WTC11 (cell line): ENCODE measurements at places on chromosomes 3 and 15.

- H3K4me3 ChIP-seq = no peak overlapping the region
- H3K4me1 ChIP-seq = peaks cover 72% of the 10 kb centered on the region
- no peaks in the 10 kb centered on the region for H3K36me3 ChIP-seq
- H3K27me3 ChIP-seq = no peaks in the 10 kb centered on the region; the same call in 1 of the 2 replicates
- DNase-seq = no peak
These were observed 19.6 kb downstream of the NR2F2 start for GRCh38 chr15:96349857-96350720.

DNA sequence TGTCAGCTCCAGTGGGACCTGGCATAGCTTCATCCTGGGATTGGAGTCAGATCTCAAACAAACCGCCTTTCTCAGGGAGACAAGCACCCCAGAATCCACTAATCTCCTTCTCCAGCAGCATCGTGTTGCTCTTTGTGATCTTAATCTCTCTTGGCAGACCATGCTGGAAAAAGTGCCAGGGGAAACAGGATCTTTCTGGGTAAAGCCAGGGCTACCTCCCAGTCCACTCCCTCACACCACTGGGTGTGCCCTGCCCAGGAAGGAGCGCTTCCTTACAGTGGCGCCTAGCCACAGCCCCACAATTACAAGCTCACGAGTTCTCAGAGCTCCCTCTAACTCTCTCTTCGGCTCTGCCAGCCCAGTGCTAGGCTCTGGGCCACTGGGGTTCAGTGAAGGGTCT, 32.2 kb downstream of the RPLP1 start:
- no peak for DNase-seq
- peaks cover 5% of the 10 kb centered on the region for H3K36me3 ChIP-seq
- H3K27me3 ChIP-seq = no peaks in the 10 kb centered on the region; the same call in 1 of the 2 replicates
- H3K27ac ChIP-seq = no peak overlapping the region
- no peaks in the 10 kb centered on the region for H3K4me1 ChIP-seq

DNA sequence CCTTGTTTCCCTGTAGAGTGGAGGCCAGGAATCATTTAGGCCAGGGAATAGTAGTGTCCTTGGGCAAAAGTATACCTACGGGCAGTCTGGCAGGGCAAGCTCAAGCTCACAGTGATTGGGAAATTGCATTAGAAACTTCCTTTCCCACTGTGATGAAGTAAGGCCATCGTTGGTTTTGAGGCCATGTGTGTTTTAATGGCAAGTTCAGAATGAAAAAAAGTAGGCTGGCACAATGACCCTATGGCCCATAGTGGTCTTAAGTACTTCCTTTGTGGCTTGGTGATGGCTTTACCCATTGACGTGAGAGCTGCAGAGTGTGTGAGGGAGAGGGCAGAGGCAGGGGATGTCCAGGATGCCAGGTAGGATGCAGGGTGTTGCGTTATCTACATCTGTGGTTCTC, 28.8 kb downstream of the LIMD1 start:
- no peak for DNase-seq
- H3K4me3 ChIP-seq = no peak overlapping the region
- peaks cover 12% of the 10 kb centered on the region; the same call in 1 of the 2 replicates for H3K4me1 ChIP-seq
- H3K27me3 ChIP-seq = no peaks in the 10 kb centered on the region

DNA sequence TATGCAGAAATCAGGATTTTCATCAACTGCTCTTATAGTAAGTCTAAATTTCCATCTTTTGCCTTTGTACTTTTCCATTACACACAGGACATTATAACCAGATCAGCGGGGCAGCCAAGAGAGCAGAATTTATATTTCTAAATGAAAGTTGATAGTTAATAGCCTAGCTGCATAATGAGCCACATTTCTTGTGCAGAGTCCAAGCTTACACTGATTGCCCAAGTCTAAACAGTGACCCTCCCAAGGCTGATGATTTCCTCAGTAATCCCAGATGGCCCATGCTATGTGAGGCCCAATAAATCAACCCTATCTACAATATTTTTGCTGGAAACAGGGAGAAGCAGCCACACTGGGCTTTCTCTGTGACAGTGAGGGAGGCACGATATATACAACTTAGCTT, 475.8 kb upstream of the KCNMB2 start:
- DNase-seq = no peak
- H3K4me1 ChIP-seq = peaks cover 7% of the 10 kb centered on the region
- no peak overlapping the region for H3K4me3 ChIP-seq
- H3K36me3 ChIP-seq = peaks cover 2% of the 10 kb centered on the region

DNA sequence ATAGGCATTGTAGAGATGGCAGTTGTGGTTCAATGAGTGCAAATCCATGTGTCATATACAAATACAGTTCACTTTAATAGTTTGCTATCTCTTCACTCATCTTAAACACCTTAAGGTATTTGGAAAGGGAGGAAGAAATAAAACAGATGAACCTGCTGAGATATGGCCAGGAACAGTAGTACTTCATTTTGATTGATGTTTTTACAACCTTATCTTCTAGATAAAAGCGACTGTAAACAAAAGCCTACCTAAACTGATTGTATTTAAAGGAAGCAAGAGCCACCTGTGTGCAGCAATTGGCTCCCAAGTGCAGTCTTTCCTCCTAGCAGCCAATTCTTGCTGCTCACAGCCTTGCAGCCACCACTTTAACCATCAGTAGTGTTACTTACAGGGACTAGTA, 217.7 kb downstream of the CDIN1 start:
- DNase-seq = no peak
- no peak overlapping the region for H3K27ac ChIP-seq
- H3K36me3 ChIP-seq = peaks cover 5% of the 10 kb centered on the region
- H3K27me3 ChIP-seq = no peaks in the 10 kb centered on the region
- H3K4me3 ChIP-seq = no peak overlapping the region

DNA sequence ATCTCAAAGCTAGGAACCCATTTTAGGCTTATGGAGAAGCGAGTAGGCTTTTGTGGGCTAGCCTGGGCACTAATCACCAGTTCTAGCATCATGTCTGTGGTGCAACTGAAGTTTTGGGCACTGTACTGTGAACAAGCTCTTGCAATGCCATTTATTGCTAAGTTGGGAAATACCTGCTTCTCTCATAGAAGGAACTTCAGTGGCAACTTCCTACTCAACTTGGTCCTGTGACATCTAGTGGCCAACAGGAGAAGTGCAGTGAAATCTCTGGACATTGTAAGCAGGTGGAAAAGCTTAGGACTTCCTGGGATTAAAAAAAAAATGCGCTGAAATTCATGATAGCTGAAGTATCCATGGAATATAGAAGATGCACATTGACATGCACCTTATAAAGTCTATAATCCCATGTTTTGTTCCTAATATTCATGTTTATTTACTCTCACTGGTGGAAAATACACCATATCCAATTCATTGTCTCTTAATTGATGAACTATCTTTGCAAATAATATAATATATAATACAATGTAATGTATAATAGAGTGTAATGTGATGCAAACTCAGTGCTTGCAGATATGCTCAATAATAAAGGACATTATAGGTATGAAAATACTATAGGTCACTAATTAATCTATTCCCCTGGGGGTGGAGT, 6.5 kb upstream of the ALDH1A3 start:
- no peak overlapping the region for H3K4me3 ChIP-seq
- peak; percentile 71 for DNase-seq
- H3K27ac ChIP-seq = no peak overlapping the region
- H3K36me3 ChIP-seq = no peaks in the 10 kb centered on the region

DNA sequence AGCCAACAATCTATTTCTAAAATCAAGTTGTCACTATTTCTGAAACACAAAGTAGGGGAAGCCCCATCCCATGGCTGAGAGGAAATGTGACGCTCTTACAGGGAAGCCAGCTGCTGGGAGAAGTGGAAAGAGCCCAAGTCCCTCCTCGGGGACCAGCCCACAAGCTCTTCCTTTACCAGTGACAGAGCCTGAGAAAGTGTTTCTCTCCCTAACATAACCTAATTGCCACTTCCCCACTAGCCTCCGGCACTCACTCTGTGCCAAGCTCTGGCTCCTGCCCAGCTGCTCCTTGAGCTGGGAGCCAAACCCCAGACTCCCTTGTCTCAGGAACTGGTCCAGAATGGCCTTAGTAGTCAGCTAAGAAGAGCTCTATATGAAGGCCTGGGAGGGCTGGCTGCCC, 42.9 kb downstream of the TNFAIP8L3 start:
- no peak for DNase-seq
- H3K4me3 ChIP-seq = no peak overlapping the region
- H3K27ac ChIP-seq = no peak overlapping the region
- H3K4me1 ChIP-seq = peaks cover 39% of the 10 kb centered on the region
- no peaks in the 10 kb centered on the region for H3K36me3 ChIP-seq

DNA sequence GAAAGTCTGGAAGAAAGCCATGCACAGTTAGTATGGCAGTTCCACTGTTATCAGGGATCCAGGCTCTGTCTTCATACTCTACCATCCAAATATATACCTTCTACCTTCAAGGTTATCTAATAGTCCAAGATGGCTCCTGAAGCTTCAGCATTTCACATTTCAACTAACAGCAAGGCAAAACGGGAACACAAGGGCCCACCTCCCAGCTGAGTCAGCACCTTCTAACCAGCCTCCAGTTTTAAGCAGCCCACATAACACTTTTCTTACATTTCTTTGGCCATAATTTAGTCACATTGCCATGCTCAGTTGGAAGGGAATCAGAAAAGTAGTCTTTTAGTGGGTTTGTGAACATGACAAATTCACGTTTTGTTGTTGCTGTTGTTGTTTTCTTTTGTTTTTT, 15.4 kb upstream of the MSL2 start:
- no peak overlapping the region for H3K27ac ChIP-seq
- no peaks in the 10 kb centered on the region for H3K36me3 ChIP-seq
- no peak overlapping the region for H3K4me3 ChIP-seq
- H3K4me1 ChIP-seq = no peaks in the 10 kb centered on the region
- DNase-seq = no peak
- H3K27me3 ChIP-seq = peaks cover 3% of the 10 kb centered on the region; the same call in 1 of the 2 replicates

DNA sequence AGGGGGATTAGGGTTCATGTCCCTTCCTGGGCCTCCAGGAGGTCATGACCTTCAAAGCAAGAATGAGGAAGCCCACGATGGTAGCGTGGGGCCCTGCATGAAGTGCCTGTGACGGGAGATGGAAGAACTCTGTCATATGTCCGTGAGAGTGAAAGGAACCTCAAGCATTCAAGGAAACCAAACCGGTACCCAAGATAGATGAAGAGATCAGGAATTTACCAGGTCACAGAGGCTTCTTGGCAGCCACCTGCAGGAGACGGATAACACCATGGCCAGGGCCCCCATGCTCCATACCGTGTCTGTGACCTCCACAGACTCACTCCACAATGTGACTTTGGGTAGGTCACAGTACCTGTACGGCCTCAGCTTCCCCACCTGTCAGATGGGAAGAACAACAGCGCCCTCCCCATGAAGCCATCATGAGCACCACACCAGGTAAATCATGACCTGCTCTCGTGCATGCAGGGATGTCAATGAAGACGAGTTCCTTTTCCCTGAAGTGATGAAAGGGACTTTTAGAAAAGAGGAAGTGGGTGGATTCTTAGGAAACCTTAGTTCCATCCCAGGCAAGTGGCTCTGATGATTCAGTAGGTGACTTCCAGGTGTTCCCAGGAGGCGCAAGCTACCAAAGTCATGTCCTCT, 23.3 kb upstream of the CYP11A1 start:
- peaks cover 5% of the 10 kb centered on the region; the same call in 1 of the 2 replicates for H3K27me3 ChIP-seq
- no peak overlapping the region for H3K27ac ChIP-seq
- H3K4me1 ChIP-seq = peaks cover 13% of the 10 kb centered on the region
- DNase-seq = no peak

DNA sequence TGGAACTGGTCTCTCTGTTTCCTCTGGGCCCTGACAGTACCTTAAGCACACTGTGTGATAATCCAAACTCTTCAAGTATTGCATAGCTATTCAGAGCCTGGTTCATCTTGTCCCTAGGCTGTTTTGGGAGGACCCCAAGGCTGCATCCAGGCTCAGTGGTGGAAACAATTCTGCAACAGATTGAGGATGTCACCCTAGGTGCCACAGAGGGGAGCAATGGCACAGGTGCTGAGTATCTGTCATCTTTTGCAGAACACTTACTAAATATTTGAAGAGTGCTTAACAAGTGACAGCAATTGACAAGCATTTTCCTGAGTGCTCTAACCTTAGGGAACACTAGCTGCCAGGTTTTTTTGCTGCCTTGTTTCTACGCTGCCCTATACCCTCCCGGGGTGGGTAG, 27.8 kb downstream of the STARD5 start:
- peaks cover 8% of the 10 kb centered on the region for H3K27me3 ChIP-seq
- no peaks in the 10 kb centered on the region for H3K36me3 ChIP-seq
- no peak overlapping the region for H3K4me3 ChIP-seq
- no peak overlapping the region for H3K27ac ChIP-seq
- DNase-seq = no peak
- peaks cover 25% of the 10 kb centered on the region for H3K4me1 ChIP-seq

- H3K36me3 ChIP-seq = no peaks in the 10 kb centered on the region
- H3K4me1 ChIP-seq = peaks cover 31% of the 10 kb centered on the region
- H3K4me3 ChIP-seq = no peak overlapping the region
- DNase-seq = peak; percentile 44
These were observed 25.6 kb downstream of the KCNH8 start for GRCh38 chr3:19173945-19174344.

- DNase-seq = no peak
- peaks cover 70% of the 10 kb centered on the region for H3K4me1 ChIP-seq
- peaks cover 11% of the 10 kb centered on the region for H3K27me3 ChIP-seq
- no peak overlapping the region for H3K4me3 ChIP-seq
- peak overlapping the region; percentile 39 for H3K27ac ChIP-seq
- H3K36me3 ChIP-seq = peaks cover 6% of the 10 kb centered on the region
These were observed 5.7 kb downstream of the SMAD3 start for GRCh38 chr15:67070892-67071664.

GRCh38 chr15:88400084-88400483, 67.1 kb downstream of the MRPL46 start:
- no peak for DNase-seq
- H3K36me3 ChIP-seq = no peaks in the 10 kb centered on the region
- no peaks in the 10 kb centered on the region for H3K27me3 ChIP-seq
- H3K27ac ChIP-seq = no peak overlapping the region
- H3K4me1 ChIP-seq = peaks cover 23% of the 10 kb centered on the region
- no peak overlapping the region for H3K4me3 ChIP-seq

DNA sequence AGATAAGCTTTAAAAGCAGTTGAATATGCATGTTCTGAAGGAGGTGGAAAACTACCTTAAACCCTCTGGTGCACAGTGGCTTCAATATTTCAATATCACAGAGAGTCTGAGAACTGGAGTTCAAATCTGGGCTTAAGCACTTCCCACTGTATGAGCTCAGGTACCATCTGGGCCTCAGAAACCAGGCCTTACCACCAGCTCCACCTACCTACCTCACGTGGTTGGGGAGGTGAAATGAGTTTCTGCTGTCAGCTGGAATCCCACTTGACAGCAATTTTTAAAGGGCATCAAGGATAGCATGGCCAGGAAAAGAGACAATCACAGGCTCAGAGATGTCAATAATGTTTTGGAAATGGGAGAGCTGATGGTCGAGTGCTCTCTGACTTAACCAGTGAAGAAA, 5.0 kb downstream of the CHCHD4 start:
- H3K4me3 ChIP-seq = no peak overlapping the region
- DNase-seq = no peak
- H3K27ac ChIP-seq = no peak overlapping the region
- H3K27me3 ChIP-seq = no peaks in the 10 kb centered on the region
- H3K36me3 ChIP-seq = peaks cover 41% of the 10 kb centered on the region

- 0 out of 2 replicates have a peak, but pooled peaks cover 3% of the 10 kb centered on the region for H3K4me1 ChIP-seq
- H3K36me3 ChIP-seq = peaks cover 50% of the 10 kb centered on the region
- DNase-seq = no peak
These were observed 39.8 kb downstream of the SEMA3G start for GRCh38 chr3:52405066-52405465.
